ENCODE measurements at places on chromosomes 5 and 9.
A peak's percentile ranks its signal among the peaks of the same experiment; 100 is the strongest.

GRCh38 chr9:127754099-127755060, 19.3 kb upstream of the TOR2A start:
- peak; percentile 36 for DNase-seq

DNA sequence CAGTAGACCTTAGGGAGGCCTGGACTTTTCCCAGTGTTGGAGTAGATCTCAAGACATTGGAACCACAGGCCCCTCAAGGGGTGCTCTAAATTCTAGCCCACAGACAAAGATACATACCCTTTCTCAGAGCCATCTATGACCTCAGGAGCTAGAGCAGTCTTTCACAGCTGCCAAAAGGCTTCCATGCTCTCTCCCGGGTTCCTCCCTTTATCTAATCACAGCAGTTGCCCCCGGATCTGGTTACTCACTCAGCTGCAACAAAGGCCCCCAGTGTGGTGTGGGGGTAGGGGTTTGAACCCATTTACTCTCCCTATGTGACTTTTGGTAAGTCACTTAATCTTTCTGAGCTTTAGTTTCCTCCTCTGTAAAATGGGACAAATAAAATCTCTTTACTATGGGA, 27.0 kb downstream of the POU4F3 start:
- no peak for DNase-seq

- no peak for DNase-seq
Observed at GRCh38 chr9:71270554-71270953, 149.1 kb upstream of the TRPM3 start.

DNA sequence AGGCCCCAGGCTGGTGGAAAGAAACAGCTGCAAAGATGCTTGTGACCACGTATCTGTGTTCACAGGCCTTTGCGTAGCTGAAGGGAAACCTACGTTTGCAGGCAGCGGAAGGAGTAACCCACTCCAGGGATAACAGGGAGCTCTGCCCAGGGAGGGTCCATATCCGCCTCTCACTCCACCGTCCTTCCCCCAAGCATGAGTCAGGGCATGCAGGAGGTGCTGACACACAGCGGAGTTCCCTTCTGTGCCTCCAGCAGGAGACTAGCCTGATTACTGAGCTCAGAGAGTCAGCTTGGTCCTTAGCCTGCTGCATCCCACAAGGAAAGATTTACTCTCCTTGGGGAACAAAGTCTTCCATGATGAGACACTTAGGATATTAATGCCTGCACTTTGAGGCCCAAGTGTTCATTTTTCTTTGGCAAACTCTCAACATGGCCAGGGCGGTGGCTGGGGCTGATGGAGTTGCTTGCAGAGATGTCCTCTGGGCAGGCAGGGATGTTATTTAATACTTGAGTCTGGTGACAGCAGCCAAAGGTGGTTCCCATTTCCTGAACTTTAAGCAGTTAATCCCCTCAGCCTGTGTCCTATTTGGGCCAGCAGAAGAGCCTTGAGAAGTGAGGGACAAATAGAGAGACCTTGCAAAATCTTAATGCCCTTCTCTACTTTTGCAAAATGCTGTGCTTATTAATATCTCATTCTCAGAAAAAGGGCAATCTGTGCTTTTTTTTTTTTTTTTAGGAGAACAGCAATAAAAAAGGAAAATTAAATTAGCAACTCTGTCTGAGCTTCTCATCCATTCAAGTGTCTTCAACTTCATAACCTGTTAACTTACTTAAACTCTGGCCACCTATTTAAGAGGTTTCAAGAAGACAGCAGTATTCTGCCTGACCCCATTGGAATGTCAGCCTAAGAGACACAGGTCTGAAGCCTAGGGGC, 222.1 kb downstream of the HSPA4 start:
- DNase-seq, result no peak

GRCh38 chr5:151086905-151087360, 6.1 kb upstream of the TNIP1 start:
- DNase-seq, result no peak

GRCh38 chr5:540071-540905, 16.0 kb upstream of the SLC9A3 start:
- no peak for DNase-seq

DNA sequence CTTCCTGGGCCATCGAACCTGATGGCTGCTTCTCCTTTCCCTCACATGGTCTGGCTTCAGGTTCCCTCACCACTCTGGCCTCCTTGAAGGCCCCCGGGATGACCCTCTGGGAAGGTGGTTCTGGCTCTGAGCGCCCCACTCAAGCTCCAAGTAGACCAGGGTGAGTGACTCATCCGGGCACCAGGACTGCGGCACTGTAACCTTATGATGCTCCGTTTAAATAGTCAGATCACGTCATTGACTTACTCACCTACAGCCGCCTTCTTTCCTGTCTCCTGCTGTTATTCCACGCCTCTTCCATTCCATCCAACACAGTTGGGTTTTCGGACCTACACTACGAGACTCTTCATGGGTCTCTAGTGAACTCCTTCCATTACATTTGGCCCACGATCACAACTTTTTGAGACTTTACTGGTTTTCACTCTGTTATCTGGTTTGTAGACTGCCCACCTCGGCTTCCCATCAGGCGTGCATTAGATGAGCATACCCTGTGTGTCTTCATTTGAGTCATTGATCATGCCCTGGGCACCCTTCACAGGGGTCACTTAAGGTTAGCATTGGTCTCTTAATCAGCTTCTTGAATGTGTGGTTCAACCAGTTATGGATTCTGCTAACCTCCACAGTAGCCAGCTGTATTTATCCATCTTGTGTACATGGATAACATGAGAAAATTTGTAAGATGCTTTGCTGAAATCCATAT, 138.8 kb upstream of the LMX1B start:
- DNase-seq, result no peak

DNA sequence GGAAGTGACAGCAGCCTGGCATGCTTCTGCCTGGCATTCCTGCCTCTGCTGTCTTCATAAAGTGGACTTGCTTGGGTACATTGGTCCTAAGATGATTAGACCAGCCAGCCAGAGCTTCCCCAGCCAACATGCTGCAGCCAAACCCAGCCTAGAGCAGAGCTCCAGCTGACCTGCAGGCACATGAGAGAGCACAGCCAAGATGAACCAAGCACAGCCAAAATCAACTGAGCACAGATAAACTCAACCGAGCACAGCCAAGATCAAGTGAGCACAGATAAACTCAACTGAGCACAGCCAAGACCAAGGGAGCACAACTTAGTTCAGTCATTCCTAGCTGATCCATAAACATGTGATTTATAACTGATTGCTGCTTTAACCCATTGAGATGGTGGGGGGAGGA, 266.5 kb downstream of the MSX2 start:
- no peak for DNase-seq

GRCh38 chr5:67657055-67657454, 460.5 kb upstream of the CD180 start:
- no peak for DNase-seq

DNA sequence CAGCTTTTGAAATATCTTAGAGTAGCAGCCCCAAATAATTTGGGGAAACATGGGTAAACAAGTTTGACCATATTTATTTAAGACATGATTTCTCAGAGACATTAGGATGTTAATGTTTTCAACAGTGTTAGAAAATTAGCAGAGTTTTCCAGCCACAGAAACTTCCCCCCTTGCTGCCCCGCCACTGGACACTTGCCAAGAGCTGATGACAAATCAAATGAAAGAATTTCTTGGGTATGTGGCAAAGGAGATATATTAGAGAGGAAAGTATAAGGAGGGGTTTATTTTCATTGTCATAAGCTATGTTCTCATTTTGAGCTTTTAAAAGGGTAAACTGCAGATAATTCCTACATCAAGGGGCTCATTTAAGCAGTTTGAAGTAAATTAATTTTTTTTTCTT, 15.9 kb downstream of the GABRA1 start:
- DNase-seq, result no peak

Data from NCI-H510A treated with DMSO at 0.1 percent for 48 hours (cell line).